ENCODE measurements at places on chromosomes 3 and 15.

DNA sequence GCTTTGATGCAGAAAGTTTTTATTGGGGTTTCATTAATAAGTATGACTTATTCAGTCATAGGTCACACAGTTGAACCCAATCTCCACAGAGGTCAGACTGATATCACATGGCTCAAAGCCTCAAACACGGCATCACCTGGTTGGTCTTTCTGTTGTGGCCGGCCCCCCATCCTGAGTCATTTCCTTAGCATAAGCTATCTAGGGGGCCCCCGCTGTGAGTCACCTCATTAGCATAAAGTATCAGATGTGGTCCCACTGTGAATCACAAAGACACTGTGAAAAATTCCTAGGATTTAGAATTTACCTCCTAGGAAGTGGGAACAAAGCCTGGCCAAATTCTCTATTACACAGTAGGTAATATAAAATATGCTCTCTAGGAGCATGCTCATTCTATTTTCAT lies 502.2 kb downstream of the PYDC2 start:
- no peak for DNase-seq

GRCh38 chr15:56821721-56822425 lies 88.6 kb upstream of the ZNF280D start:
- no peak for DNase-seq

DNA sequence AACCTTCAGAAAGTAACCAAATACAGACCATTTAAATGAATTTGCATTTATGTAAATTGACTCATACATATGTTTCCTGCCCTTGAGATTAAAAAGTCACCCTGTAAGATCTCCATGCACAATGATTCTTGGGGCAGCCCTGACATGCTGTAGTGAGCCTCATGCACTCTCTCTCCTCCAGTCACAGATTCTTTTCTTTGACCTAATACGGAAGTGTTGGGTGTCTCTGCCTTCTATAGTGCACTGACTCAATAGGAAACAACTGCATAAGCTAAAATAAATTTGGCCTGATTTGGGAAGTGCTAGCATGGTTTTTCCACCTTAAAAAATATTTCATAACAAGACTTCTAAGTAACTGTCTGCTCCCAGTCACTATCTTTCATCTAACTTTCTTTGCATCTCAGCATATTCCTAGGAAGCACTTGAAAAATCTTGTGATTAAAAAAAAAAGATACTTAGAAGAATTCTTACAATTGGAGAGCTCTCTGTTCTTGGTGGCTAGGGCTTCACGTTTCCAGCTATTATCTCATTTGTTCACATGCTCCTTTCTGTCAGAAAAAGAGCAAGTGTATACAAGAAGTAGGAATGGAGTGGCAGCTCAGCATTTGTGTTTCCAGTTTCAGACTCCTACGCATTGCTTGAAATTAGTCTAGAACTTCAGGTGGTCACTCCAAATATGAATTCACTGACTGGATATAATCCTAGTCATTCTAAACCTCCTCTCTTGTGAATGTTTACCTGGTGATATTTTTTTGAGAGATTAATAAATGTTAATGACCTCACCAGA lies 207.9 kb upstream of the COL8A1 start:
- DNase-seq = no peak

DNA sequence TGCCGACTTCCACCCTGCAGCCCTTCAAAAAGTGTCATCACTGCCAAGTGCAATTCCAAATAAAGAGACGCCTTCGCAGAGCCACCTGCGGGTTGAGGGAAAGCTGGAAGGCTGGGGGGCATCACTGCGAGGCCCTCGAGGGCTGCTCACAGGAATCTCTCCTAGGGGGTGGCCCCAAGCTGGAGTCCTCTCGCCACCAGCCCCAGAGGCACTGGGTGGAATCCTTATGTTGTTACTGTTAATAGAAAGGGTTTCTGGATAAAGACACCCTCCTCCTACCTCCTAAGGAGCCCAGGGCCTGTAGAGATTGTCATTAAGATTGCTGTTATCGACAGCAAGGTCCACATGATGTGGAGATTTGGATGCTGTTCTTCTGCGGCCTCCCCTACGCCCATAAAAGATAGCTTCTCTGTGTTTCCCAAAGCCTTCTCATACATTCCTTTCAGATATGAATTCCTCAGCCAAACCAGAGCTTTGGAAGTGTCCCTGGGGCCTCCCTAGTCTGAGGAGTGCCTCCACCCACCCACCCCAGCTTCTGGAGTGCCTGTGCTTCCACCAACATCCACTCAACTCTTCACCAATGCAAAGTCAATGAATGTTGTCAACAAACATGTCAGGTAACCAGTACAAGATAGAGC lies 512.7 kb downstream of the SHQ1 start:
- DNase-seq = no peak

GRCh38 chr3:58731673-58732072 lies 65.1 kb upstream of the FAM3D start:
- no peak for DNase-seq

- DNase-seq = no peak
Observed at GRCh38 chr3:3189961-3190360, 10.5 kb upstream of the CRBN start.

- no peak for DNase-seq
Observed at GRCh38 chr3:64023861-64024223, 548 bp upstream of the PSMD6 start.

DNA sequence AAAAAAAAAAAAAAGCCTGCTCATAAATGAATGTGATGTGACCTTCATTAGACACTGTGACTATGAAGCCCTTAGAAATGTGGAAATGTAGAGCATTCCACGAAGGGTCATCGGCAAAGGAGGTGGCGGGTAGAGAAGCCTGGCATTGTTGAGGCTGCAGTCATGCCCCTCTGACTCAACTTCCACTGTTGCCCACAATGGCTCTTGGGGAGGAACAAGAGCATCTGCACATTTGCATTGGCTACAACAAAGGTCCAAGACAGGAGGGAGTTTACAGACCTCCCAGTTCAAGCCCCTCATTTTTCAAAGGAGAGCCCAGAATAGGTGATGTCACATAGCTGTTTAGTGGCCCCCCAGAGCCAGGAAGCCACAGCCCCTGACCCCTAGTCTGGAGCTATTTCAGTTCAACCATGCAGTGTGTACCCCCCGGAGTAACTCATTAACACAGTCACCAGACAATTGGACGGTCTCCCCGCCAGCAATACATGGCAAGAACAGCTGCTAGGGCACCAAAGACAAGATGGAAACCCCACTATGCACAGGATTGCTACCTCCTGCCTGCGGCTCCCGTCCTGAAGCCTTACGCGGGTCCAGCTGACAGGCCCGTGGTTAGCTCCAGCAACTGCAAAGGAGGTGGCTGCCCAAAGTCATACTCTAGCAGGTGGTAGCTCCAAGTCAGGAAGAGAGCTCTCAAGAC lies 56.2 kb downstream of the SH3BP5 start:
- no peak for DNase-seq

DNA sequence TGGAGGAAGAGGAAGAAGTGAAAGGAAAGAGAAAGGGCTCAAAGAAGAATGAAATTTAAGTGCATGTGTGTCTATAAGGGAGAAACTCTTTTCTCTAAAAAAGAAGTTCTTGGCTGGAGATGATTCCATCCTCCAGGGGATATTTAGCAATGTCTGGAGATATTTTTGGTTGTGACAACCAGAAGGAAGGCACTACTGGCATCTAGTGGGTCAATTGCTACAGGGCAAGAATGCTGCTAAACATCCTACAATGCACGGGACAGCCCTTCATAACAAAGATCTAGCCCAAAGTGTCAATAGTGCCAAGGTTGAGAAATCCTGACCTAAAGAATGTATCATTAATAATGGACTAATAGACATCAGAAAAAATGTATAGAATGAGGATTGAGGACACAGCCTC lies 57.4 kb upstream of the ST3GAL6 start:
- DNase-seq = no peak

Data from NCI-H187 (cell line).